ENCODE measurements at places on chromosomes 6 and 20.

GRCh38 chr20:22214296-22214695, 370.1 kb downstream of the FOXA2 start:
- no peak for DNase-seq

DNA sequence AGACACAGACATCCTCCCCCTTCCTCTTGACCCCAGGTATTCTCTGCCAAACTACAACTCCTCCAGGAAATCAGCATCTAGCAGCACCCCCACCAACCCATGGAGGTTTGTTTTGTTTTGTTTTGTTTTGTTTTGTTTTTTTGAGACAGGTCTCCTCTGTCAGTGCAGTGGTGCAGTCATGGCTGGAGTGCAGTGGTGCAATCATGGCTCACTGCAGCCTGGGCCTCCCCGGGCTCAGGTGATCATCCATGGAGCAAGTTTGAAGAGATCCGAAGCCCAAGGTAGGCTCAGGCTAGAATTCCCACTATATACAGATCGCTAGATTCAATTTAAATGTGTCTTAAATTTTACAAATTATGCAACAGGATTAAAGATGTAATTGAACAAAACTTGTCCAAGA, 518.2 kb upstream of the ARID1B start:
- no peak for DNase-seq

DNA sequence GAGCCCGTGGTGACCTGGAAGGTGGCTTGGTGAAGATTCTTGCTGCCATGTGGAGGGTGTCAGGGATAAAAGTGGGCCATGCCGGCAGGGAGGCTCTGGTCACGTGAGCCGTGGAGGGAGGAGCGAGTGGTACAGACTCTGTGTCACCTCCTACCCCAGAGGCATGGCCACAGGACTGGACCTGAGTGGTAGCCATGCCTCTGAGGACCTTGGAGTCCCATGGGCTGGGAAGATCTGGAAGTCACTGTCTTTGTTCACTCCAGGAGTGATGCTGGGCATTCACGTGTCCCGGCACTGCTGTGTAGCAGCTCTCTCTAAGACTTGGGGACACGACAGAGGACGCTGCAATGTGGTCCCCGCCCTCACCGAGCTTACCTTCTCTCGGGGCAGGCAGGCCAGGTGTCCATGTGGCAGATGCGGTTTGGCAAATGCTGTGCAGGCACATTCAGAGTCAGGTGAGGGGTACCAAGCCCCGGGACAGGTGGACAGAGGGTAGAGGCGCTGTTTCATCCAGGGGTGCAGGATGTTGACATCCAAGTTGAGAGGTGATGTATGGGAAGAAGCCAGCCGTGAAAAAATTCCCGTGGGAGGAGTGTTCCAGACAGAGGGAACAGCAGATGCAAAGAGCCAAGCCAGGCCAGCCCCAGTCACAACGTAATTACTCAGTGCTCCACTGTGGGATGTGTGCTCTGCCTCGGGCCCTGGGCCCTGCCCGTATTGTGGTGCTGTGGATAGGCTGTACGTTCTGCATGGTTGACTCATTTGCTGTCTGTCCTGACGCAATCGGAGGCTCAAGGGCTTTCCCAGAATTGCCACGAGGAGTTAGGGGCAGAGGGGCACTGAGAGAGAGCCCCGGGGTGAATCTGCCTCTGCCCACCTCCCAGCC, 307.8 kb downstream of the TAF4 start:
- DNase-seq, result no peak

- DNase-seq, result no peak
Observed at GRCh38 chr6:105326833-105327770, 75.8 kb downstream of the PREP start.

- no peak for DNase-seq
Observed at GRCh38 chr6:126134491-126134890, 148.2 kb downstream of the TRMT11 start.

DNA sequence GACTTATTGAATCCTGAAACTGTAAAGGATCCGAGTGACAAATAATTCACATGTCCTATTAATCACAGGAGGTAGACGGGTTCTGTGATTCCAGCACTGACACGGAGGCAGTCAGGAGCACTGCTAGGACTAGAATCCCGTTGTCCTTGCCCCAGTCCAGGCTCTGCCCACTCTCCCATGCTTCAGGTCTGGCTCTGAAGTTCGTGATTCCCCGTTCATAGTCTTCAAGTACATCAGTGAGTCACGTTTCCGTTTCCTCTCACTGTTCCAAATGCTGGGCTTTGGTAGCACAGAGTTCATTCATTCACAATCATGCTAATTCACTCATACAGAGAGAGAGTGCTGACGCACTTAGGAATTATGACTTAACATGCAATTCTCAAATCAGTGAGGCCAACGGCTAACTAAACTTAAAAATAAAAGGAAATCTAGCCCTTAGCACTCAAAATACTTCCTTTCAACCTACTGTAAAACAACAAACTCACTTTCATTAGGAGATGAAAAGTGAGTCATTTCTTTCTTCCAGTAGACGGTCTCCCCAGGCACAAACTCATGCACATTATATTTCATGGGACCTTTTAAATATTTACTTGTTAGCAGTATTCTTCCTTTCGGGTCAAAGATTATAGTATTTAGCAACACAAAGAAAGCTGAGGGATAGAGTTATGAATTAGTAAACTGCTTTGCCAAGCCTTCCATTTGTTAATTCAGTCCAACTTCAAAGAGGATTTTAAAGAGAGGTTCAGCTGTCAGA, 94.0 kb upstream of the NHSL1 start:
- DNase-seq, result no peak

DNA sequence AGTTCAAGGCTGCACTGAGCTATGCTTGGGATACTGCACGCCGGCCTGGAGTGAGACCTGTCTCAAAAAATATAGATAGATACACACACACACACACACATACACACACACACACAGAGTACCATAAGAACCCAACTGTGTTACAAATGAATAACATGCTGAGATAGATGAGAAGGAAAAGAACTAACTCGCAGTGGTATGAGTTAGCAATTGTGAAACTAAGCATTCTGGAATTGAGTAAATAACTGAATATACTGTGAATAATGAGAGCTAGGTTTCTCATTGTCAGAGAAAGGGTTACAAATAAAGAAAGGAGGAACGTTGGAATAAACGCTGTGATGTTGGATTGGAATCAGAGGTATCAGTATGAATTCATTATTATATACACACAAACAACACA, 14.6 kb upstream of the FAXC start:
- DNase-seq, result no peak

- no peak for DNase-seq
Observed at GRCh38 chr20:52242237-52243230, 51.0 kb upstream of the ZFP64 start.

- no peak for DNase-seq
Observed at GRCh38 chr6:132205946-132206345, 195.3 kb downstream of the MOXD1 start.

DNA sequence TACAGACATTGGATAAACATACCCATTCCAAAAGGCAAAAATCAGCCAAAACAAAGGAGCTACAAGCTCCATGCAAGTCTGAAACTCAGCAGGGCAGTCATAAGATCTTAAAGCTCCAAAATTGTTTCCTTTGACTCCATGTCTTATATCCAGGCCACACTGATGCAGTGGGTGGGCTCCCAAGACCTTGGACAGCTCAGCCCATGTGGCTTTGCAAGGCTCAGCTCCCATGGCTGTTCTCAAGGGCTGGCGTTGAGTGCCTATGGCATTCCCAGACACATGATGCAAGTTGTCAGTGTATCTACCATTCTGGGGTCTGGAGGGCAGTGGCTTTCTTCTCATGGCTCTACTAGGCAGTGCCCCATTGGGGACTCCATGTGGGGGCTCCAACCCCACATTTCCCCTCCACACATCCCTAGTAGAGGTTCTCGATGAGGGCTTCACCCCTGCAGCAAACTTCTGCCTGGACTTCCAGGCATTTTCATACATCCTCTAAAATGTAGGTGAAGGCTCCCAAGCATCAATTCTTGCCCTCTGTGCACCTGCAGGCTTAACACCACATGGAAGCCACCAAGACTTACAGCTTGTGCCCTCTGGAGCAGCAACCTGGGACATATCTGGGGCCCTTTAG, 35.4 kb upstream of the SENP6 start:
- no peak for DNase-seq

DNA sequence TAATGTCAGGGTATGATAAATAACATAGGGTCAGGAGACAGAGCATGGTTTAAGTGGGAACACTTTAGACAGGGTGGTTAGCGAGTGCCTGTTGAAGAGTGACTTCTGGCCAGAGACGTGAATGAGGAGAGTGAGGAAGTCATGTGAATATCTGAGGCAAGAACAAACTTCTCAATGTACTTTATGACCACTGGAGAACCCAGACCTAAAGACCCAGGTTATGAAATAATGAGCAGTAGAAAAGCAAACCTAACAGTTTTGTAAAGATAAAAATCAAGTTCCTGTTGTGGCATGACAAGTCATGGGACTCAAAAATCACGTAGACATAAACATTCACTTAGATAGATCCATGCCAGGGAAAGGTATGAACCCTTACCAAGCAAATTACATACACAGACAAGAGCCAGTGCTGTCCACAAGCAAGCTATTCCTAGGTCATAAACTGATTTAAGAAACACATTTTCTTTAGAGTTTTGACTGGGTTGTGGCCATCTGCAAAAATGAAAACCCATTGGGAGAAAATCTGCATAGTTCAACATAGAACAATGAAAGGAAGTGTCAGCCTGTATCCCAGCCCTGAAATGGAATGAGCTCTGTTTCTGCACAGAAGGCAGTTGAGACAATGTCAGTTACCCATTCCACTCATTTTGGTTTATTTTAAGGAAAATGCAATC, 2.2 kb upstream of the MYCT1 start:
- DNase-seq, result no peak

GRCh38 chr6:17729223-17730077, 22.7 kb upstream of the NUP153 start:
- DNase-seq, result no peak

- peak; percentile 86 for DNase-seq
Observed at GRCh38 chr20:9514461-9515213, at the start of gene LAMP5. Gene LAMP5, plus strand, starts transcription at chr20:9514590. Its CDS starts 263 bp downstream, at chr20:9514853.

- DNase-seq, result no peak
Observed at GRCh38 chr6:169604076-169604475, 97.8 kb downstream of the WDR27 start.

Data from H9 (cell line).